A549 treated with CORT108297 at 1 μM for 4 hours (cell line): ENCODE measurements at places on chromosomes 2 and 18. TPM values are rescaled to one million over a fixed set of nuclear protein-coding genes. Genes with fewer than 3 reads are reported as not detected.

The SLC9A2 gene
- total RNA-seq = 2.8 to 3.4 TPM (median 3.3 TPM) in 5 replicates

The SLC11A1 gene
- total RNA-seq = 0.15 to 0.41 TPM (median 0.28 TPM) in 5 replicates

The SP110 gene
- total RNA-seq = 5.1 to 7.8 TPM (median 7.0 TPM) in 5 replicates

The PNKD gene
- total RNA-seq = 51.5 to 73.2 TPM (median 69.8 TPM) in 5 replicates

The RBKS gene
- 7.3 to 8.8 TPM (median 7.9 TPM) in 5 replicates for total RNA-seq

The TRIM43 gene
- 0.07 TPM in 1 of 5 replicates, not detected in the others for total RNA-seq

The ASB18 gene
- total RNA-seq = not detected in 5 replicates

The ETAA1 gene
- total RNA-seq = 8.0 to 10.3 TPM (median 9.7 TPM) in 5 replicates

The CLEC4F gene
- not detected in 5 replicates for total RNA-seq

The NTSR2 gene
- 0.07 to 0.13 TPM in 2 of 5 replicates, not detected in the others for total RNA-seq

The SETBP1 gene
- total RNA-seq = 0.51 to 0.76 TPM (median 0.61 TPM) in 5 replicates

The MORN2 gene
- total RNA-seq = 38.0 to 47.2 TPM (median 42.0 TPM) in 5 replicates

The GCG gene
- total RNA-seq = not detected in 5 replicates

The FOXI3 gene
- total RNA-seq = 0.05 TPM in 1 of 5 replicates, not detected in the others

The ITPRIPL1 gene
- total RNA-seq = not detected in 5 replicates

The DOK6 gene
- total RNA-seq = not detected in 5 replicates

The IMMT gene
- total RNA-seq = 102 to 116 TPM (median 110 TPM) in 5 replicates

The INHBB gene
- total RNA-seq = 11.9 to 20.8 TPM (median 16.5 TPM) in 5 replicates

The MOCOS gene
- 2.5 to 3.7 TPM (median 3.1 TPM) in 5 replicates for total RNA-seq

The OTOF gene
- 0.05 to 0.15 TPM (median 0.07 TPM) in 5 replicates for total RNA-seq

The DNMT3A gene
- total RNA-seq = 6.5 to 9.6 TPM (median 8.8 TPM) in 5 replicates

The ALPI gene
- not detected in 5 replicates for total RNA-seq

The TMEM37 gene
- 1.1 to 2.1 TPM (median 1.8 TPM) in 5 replicates for total RNA-seq

The CDKL4 gene
- total RNA-seq = 0.15 TPM in 1 of 5 replicates, not detected in the others

The CRYGC gene
- total RNA-seq = not detected in 5 replicates

The MYOM1 gene
- total RNA-seq = 0.05 to 0.29 TPM (median 0.12 TPM) in 5 replicates

The CHMP1B gene
- total RNA-seq = 42.9 to 51.4 TPM (median 46.4 TPM) in 5 replicates

The CYP27C1 gene
- total RNA-seq = 3.8 to 4.9 TPM (median 4.5 TPM) in 5 replicates

The CNTNAP5 gene
- total RNA-seq = not detected in 5 replicates

The PLCL1 gene
- total RNA-seq = 0.02 TPM in 1 of 5 replicates, not detected in the others

The BMP10 gene
- total RNA-seq = not detected in 5 replicates

The IL36RN gene
- total RNA-seq = 0.05 to 0.25 TPM (median 0.14 TPM) in 4 of 5 replicates, not detected in the other
